ENCODE measurements at places on chromosomes 7 and 10.

GRCh38 chr10:70586348-70586930 lies 16.1 kb downstream of the PRF1 start:
- no peak for DNase-seq

DNA sequence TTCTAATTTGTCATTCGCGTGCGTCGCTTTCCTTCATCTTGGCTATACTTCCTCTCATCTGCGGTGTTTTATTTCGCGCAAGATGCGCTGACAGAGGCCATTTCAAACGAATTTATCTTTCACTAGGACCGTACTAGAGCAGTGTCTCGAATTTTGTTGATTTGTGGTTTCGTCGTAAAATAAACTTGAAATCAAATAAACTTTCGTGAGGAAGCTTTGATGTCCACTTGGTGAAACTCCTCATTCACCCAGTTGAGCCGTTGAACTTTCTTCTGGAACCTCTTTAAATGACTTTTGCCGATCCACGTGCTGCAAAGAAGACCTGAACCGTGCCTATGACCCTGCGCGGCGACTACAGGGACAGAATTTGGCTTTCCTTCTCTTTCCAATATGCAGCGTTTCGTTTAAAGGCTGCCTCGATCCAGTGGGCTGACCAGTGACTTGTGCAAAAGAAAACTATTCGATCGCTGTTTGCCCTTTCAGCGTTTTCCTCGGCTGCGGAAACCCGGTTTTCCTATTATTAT lies 163.9 kb upstream of the PPP1R3A start:
- no peak for DNase-seq

- peak; percentile 11 for DNase-seq
Observed at GRCh38 chr10:810351-810846, 120.9 kb upstream of the DIP2C start.

GRCh38 chr10:411603-412002 lies 276.3 kb downstream of the ZMYND11 start:
- no peak for DNase-seq

Data from OCI-M1 (cell line).